ENCODE measurements at places on chromosomes 6 and 20. TPM values are rescaled to one million over a fixed set of nuclear protein-coding genes. Genes with fewer than 3 reads are reported as not detected.

Gene MEI4
- not detected for total RNA-seq

Gene HBS1L
- total RNA-seq = 125 TPM

Gene SLC22A1
- total RNA-seq = 0.19 TPM

Gene CTCFL
- total RNA-seq = not detected

Gene BCAS4
- total RNA-seq = 14.5 TPM

Gene KPNA5
- 6.8 TPM for total RNA-seq

Gene TCF21
- not detected for total RNA-seq

Gene GLP1R
- total RNA-seq = not detected

Measured in LHCN-M2 (cell line).